WTC11 (cell line): ENCODE measurements at places on chromosomes 3 and 15. TPM values are rescaled to one million over a fixed set of nuclear protein-coding genes. Genes with fewer than 3 reads are reported as not detected.

DNA sequence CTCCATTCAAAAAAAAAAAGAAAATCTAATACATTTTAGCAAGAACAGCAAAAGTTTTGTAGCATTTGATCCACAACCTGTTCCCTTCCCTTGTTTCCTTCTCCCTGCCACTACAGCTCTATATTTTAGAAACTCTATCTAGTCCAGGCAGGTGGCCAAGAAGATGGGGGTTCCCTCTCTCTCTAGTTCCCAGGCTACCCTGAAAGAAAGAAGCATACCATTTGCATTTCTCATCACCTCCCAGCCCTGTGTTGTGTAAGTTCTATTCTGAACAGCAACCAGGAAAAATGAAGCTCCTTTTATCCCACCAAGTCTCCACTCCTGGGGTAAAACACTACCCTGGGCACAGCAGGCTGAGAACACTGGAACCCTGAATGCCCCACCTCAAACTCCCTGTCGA, 100.0 kb downstream of the PCCB start:
- H3K36me3 ChIP-seq: no peaks in the 10 kb centered on the region
- no peak overlapping the region for H3K27ac ChIP-seq
- no peak for DNase-seq
- H3K4me3 ChIP-seq: no peak overlapping the region
- peaks cover 13% of the 10 kb centered on the region for H3K4me1 ChIP-seq

DNA sequence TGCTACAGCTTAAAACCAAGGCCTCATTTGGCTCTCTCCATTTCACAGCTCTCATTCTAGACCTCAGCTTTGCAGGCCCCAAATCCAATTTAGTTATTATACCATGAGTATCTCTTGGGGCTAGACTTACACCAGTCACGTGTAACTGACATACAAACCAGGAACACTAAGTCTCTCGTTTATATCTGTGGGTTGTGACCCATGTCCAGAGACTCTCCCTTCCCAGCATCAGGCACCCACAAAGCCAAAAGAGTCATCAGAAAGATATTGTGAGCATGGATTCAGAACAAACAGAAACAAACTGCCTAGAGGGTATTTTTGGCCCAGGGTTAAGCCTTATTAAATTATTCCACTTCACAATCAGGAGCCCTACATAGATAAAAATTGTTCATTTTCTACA, 5.6 kb upstream of the CCDC13 start:
- peaks cover 6% of the 10 kb centered on the region; the same call in 1 of the 2 replicates for H3K4me1 ChIP-seq
- H3K36me3 ChIP-seq: peaks cover 7% of the 10 kb centered on the region
- no peak overlapping the region for H3K4me3 ChIP-seq
- no peak for DNase-seq
- H3K27ac ChIP-seq: 0 out of 2 replicates have a peak overlapping the region, but pooled peaks have one; percentile 13

DNA sequence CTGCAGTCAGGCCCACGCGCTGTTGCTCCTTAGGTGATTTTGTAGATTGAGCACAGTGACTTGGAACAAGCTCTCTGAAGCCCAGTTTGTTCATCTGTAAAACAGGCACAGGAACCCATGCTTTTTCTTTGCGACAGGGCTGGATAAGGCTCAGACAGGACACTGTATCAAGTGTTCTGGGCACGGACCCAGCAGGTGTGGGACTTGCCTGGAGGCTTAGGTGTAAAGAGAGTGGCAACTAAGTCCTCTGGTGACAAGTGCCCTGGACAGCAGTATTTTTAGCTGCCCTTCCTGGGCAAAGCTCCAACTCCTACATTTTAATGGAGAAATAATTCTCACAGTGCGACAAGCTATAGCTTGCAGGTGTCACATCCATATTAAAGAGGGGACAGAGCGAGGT, 32.2 kb downstream of the CD276 start:
- no peaks in the 10 kb centered on the region for H3K4me1 ChIP-seq
- DNase-seq: no peak
- no peaks in the 10 kb centered on the region; the same call in 1 of the 2 replicates for H3K27me3 ChIP-seq
- no peak overlapping the region for H3K27ac ChIP-seq
- no peak overlapping the region for H3K4me3 ChIP-seq
- peaks cover 21% of the 10 kb centered on the region for H3K36me3 ChIP-seq

DNA sequence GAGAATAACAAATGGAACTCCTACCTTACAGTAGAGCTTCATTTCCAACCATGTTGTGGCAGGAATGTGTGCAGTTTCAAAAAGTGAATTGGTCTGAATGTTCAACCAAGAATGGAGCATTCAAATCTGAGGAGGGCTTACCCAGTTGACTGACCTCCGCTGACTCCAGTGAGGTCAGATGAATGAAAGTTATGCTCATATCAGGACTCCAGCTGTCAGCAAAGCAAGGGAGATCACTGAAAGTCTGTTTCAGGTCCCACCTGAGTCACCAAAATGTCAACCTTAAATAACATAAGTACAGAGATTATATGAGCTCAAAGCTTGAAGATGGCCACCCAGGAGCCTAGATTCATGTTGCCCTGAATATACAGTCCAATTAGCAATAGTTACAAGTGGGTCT, 473.5 kb downstream of the RBMS3 start:
- H3K4me1 ChIP-seq: peaks cover 38% of the 10 kb centered on the region
- no peak overlapping the region for H3K4me3 ChIP-seq
- no peaks in the 10 kb centered on the region for H3K27me3 ChIP-seq
- no peak for DNase-seq
- H3K27ac ChIP-seq: no peak overlapping the region

DNA sequence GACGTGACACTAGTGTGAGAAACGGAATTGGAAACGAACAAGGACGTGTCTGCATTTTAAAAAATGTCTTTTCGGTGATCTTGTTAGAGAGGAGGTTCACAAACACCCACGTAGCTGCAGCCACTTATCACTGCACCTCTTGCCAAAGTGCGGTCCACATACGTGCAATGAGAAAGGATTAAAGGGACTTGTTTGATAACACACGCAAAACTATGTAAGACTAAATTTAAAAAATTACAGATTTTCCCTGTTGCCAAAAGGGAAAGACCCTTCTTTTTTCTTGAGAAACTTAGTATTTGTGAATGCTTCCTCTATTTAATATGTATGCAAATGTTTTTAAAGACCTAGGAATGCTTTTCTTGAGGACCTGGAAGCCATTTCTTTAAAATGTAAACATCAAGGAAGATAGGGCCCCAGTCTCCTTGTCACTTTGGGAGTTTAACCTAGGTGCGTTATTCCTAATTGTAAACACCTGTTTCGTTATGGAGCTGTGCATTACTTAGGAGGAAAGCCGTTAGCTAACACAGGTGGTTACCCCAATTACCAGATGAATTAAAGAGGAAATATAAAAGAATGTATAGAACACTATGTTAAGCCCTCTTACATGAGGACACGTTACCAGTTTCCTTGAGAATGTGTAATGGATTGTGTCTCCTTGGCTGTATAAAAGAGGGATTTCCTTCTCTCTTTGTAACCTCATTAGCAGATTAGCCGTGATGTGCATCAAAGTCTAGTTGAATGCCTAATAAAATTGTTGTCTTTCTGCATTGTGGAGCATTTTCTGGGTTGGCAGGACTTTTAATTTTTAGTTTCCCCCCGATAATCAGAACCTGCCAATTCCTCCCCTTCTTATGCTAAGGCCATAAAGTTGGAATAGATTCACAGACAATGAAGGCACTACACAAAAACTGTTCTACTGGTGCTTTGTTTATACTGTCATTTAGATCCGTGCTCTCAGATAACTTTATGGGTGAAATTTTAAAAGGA, 1.0 kb downstream of the LEKR1 start:
- no peak for DNase-seq
- peak overlapping the region; percentile 73 for H3K4me3 ChIP-seq
- H3K27ac ChIP-seq: peak overlapping the region; percentile 54
- H3K27me3 ChIP-seq: peaks cover 95% of the 10 kb centered on the region
- peaks cover 50% of the 10 kb centered on the region for H3K4me1 ChIP-seq

- no peak overlapping the region for H3K27ac ChIP-seq
- DNase-seq: no peak
- peaks cover 32% of the 10 kb centered on the region for H3K27me3 ChIP-seq
- H3K4me1 ChIP-seq: peaks cover 13% of the 10 kb centered on the region
These were observed 125.1 kb downstream of the PLCL2 start for GRCh38 chr3:17009826-17010225.

DNA sequence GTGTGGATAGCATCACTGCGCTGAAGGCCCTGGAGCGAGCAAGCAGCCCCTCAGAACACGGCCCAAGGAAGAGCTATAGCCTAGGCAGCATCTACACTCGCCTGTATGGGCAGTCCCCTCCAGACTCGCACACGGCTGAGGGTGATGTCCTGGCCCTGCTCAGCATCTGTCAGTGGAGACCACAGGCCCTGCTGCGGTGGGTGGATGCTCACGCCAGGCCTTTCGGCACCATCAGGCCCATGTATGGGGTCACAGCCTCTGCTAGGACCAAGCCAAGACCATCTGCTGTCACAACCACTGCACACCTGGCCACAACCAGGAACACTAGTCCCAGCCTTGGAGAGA, 20.5 kb downstream of the ATRIP start:
- H3K4me1 ChIP-seq: peaks cover 21% of the 10 kb centered on the region
- no peak for DNase-seq
- peak overlapping the region; percentile 97 for H3K27ac ChIP-seq
- no peak overlapping the region for H3K4me3 ChIP-seq
- H3K27me3 ChIP-seq: no peaks in the 10 kb centered on the region

DNA sequence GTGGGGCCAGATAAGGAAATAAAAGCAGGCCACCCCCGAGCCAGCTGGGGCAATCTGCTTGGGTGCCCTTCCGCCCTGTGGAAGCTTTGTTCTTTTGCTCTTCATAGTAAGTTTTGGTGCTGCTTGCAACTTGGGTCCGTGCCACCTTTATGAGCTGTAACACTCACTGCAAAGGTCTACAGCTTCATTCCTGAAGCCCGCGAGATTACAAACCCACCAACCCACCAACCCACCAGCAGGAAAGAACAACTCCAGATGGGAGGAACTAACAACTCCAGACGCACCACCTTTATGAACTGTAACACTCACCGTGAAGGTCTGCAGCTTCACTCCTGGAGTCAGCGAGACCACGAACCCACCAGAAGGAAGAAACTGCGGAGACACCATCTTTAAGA, 84.2 kb upstream of the ARRDC4 start:
- no peaks in the 10 kb centered on the region; the same call in 1 of the 2 replicates for H3K4me1 ChIP-seq
- H3K27me3 ChIP-seq: peaks cover 8% of the 10 kb centered on the region
- no peaks in the 10 kb centered on the region for H3K36me3 ChIP-seq
- DNase-seq: no peak

GRCh38 chr15:61157933-61158332, 71.2 kb downstream of the RORA start:
- peaks cover 2% of the 10 kb centered on the region; the same call in 1 of the 2 replicates for H3K36me3 ChIP-seq
- peaks cover 21% of the 10 kb centered on the region for H3K4me1 ChIP-seq
- no peaks in the 10 kb centered on the region for H3K27me3 ChIP-seq
- no peak overlapping the region for H3K4me3 ChIP-seq
- no peak overlapping the region for H3K27ac ChIP-seq

IMPG2 gene
- 0.02 to 0.09 TPM (median 0.04 TPM) in 3 replicates for total RNA-seq

ALS2CL gene
- 10.2 to 12.6 TPM (median 11.5 TPM) in 3 replicates for total RNA-seq

CFAP91 gene
- 2.2 to 3.5 TPM (median 3.3 TPM) in 3 replicates for total RNA-seq

TMED3 gene
- 50.9 to 53.5 TPM (median 51.2 TPM) in 3 replicates for total RNA-seq

SLITRK3 gene
- 4.4 to 5.4 TPM (median 5.2 TPM) in 3 replicates for total RNA-seq
